ENCODE measurements at places on chromosomes 3 and 15.

- DNase-seq = no peak
These were observed 59.9 kb downstream of the SEC22A start for GRCh38 chr3:123261666-123262065.

- DNase-seq = no peak
These were observed 50.4 kb upstream of the DCLK3 start for GRCh38 chr3:36814776-36815175.

DNA sequence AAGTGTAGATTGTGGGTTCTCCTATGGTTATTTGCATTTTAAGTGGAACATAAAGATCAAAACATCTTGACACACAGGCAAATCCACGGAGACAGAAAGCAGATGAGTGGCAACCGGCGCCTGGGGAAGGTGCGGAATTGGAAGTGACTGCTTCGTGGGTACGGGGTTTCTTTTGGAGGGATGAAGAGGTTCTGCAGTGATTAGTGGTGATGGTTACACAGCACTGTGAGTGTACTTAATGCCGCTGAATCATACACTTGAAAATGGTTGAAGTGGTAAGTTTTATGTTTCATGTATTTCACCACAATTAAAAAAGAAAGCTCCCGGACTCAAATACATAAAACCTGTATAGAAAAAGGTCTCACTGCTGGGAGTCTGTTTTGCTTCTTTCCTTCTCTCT lies 18.5 kb upstream of the VPS33B start:
- DNase-seq = no peak

DNA sequence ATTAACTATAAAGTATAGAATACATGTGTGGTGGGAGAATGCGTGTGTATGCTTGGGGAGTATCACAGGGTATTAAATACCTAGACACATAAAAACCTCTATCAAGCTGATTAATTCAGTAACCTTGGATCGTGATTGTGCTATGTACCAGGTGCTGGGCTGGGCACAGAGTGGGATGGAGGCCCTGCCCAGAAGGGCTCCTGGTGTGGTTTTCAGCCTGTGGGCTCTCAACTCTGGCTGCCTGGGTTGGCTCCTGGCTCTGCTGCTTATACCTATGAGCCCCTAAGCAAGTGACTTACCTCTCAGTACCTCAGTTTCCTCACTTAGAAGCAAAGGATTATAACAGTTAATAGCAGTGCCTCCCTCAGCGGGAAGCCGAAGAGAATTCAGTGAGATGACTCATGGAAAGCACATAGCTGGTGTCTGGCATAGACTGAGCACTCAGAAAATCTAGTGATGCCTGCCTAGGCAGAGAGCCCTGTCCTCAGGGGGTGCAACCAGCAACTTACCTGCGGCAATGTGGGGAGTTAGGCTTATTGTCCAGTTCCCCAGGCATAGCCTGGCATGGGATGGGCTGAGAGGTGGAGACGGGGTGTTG lies 90.6 kb upstream of the MYZAP start:
- DNase-seq = peak; percentile 37

GRCh38 chr3:55912880-55913279 lies 425.8 kb upstream of the WNT5A start:
- no peak for DNase-seq

GRCh38 chr3:98032265-98032664 lies 2.9 kb downstream of the GABRR3 start:
- no peak for DNase-seq

- DNase-seq = no peak
These were observed 301.8 kb upstream of the SEMA6D start for GRCh38 chr15:47415539-47415971.

DNA sequence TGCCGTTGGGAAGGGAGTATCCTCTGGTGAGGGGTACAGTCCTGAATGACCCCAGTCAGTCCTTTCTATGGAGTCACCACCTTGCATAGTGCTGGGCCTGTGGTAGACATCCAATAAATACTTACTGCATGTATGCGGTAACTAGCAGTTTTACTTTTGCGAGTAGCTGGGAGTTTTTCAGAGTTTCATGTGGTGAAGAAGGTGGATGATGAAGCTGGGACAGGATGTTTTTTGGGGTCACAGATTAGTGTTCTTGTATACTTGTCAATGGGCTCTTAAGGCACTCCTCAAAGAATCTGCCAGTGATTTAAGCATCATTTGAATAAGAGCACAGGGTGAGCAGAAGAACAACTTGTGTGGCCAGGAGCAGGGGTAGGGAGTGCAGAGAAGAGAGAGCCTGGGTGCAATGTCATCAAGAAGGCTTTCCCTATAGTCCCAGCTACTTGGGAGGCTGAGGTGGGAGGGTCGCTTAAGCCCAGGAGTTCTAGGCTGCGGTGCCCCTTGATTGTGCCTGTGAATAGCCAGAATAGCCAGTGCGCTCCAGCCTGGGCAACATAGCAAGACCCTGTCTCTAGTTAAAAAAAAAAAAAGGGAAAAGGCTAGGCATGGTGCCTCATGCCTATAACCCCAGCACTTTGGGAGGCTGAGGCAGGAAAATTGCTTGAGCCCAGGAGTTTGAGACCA lies 22.1 kb downstream of the PPCDC start:
- no peak for DNase-seq

GRCh38 chr15:27482287-27482686 lies 511.3 kb downstream of the GABRG3 start:
- DNase-seq = no peak

GRCh38 chr15:58378241-58379085 lies 53.3 kb upstream of the LIPC start:
- peak; percentile 38 for DNase-seq

DNA sequence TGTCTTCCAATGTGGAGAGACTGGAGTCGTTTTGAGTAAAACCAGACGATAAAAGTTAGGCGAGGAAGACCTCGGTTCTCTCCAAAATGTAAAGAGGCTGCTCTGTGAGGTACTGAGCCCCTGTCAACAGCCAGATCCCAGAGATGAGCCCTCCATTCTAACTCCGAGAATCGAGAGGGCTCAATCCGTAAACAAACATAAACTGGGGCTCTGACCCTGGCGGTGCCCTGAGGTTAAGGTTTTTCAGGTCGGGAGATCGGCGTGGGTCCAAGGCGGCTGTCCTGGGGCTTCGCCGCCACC lies 417 bp downstream of the TBCCD1 start:
- DNase-seq = peak; percentile 12

- no peak for DNase-seq
These were observed 117.2 kb upstream of the MEIS2 start for GRCh38 chr15:37217567-37217966.

DNA sequence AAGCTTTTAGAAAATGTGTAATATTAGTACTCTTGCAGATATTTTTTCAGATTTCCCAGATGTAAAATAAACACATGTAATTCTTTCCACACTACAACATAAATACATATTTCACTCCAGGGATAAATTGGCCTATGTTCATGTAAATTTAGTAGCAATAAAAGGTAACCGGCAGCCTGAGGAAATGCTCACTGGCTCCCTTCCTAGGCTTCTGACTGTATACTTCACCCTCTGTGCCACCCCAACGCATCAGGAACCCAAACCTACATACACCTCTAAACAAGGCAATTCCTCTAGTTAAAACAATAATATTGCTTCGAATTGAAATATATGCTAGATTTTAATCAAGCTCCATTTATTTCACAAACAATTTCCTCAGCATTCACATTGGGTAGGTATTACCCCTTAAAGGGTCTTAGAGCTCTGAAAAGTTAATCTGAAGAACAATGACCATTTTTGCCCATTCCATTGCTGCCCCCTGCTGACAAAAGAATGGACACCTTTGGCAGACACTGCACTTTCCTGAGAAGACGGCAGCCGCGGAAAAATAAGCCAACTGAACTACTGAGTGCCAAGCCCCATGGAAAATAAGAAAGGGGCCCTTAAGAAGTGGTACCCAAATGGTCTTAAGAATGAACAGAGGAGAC lies 212.5 kb downstream of the OSBPL10 start:
- peak; percentile 66 for DNase-seq

DNA sequence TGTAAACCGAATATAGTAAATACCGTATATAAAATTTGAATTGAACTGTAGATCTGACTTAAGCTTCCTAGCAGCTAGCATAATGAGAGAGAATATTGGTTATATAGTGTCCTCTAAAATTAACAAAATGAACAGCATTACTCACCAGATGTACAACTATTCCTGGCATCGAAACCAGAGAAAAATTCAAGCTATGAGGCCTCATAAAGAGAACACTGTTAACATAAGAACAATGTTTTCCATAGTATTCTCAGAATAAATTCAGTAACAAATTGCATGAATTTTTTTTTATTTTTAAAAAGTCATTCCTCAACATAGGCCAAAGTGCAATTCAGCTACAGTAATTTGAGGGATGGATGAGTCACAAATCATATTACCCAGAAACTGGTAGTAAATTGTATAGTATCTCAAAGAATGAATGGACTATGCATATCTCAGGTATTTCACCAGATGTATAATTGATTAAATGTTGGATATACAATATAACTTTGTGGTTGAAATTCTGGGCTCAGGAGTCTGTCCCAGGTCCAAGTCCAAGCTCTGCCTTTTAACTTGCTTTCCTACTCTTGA lies 5.0 kb downstream of the TMEM207 start:
- peak; percentile 40 for DNase-seq

- DNase-seq = no peak
These were observed 4.8 kb upstream of the CSRNP1 start for GRCh38 chr3:39158148-39158715.

GRCh38 chr15:78810362-78811123 lies 721 bp downstream of the ADAMTS7 start:
- DNase-seq = peak; percentile 40

DNA sequence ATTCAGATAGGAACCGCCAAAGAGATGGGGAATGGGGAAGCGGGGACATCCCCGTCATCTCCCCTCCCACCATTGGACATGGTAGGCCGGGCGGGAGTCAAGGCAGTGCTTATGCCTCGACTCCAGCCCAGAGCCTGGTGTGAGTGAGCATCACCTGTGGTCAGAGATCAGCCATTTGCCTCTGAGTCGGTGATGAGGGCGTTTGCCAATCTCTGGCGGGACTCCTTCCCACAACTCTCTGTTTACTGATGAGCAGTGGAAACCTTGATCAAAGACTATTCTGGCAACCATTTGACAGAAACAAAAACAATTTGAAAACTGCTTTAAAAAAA lies 63.9 kb upstream of the HES1 start:
- no peak for DNase-seq

DNA sequence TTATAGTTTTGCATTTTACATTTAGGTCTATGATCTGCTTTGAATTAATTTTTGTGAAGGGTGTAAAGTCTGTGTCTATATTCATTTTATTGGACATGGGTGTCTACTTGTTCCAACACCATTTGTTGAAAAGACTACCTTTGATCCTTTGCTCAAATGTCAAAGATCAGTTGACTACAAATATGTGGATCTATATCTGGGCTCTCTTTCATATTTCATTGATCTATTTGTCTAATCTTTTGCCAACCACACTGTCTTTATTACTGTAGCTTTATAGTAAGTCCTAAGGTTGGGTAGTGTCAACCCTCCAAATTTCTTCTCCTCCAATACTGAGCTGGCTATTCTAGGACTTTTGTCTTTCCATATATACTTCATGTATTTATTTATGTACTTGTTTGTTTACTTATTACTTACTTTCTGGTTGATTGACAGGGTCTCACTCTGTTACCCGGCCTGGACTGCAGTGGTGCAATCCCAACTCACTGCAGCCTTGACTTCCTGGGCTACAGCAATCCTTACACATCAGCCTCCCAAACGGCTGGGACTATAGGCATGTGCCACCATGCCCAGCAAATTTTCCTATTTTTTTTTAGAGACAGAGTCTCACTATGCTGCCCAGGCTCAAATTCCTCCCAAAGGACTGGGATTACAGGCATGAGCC lies 53.8 kb upstream of the TTBK2 start:
- no peak for DNase-seq

DNA sequence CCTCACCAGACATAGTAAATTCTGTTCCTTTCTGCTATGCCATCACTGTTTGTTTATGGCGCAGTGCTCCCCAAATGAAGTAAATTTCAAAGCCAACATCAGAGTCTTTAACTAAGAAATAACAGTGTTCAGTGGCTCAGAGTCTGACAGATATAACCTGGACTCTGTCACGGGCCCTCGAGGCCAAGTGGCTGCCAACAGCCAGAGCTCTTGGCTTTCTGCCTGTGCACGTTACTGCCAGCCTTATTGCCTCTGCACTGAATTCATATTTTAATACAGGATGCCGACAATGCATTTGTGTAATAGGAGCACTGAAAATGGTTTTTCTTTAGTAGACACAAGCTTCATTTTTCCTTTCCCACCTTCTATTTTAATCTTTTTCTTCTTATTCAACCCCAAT lies 219.9 kb downstream of the NLGN1 start:
- DNase-seq = no peak

GRCh38 chr3:189629803-189630455 lies 1.3 kb upstream of the TP63 start:
- peak; percentile 63 for DNase-seq

- no peak for DNase-seq
These were observed 9.4 kb downstream of the AKAP13 start for GRCh38 chr15:85389772-85390171.

GRCh38 chr15:55696221-55696620 lies 46.7 kb downstream of the PRTG start:
- DNase-seq = no peak

GRCh38 chr15:40510201-40510600 lies 39.4 kb downstream of the CHST14 start:
- peak; percentile 48 for DNase-seq

GRCh38 chr3:38576131-38576525 lies 73.4 kb downstream of the SCN5A start:
- DNase-seq = no peak

GRCh38 chr15:53829923-53830459 lies 70.5 kb upstream of the WDR72 start:
- DNase-seq = no peak

DNA sequence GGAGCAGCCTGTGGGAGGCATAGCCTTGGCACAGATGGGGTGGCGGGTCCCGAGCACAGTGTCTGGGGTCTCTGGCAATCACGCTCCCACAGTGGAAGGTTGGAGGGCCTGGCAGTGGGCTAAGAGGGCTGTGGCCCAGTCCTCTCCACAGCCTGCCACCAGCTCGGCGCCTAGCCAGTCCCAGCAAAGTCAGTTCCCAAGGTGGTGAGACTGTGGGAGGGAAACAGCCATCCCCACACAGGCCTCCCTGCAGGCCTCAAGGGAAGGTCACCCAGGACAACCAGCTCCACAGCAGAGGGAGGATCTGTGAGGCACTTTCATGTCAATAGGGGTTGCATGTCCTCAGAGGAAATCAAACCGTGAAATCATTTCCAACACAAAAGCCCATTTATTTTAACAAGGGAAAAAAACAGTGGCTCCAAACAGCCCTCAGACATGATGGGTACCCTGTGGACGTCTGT lies 27.6 kb upstream of the LIMD1 start:
- DNase-seq = no peak

DNA sequence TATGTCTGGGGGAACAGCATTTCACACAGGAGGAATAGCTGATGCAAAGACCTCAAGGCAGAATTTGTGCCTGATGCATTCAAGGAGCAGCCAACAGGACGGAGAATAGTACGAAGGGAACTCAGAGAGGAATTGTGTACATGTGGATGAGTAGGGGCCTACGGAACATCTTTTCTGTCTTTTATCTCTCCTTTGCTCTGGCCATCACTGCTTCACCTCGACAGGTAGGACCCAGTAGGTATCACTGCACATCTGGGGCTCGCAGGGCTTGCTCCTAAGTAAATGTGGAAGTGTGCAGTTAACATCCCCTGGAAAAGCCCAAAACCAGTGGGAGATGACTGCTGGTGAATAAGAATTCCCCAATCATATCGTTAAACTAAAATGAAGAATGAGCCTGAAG lies 56.4 kb upstream of the POU1F1 start:
- no peak for DNase-seq

GRCh38 chr3:52483577-52484381 lies 11.4 kb upstream of the STAB1 start:
- peak; percentile 83 for DNase-seq
